ENCODE measurements at places on chromosomes 2 and 18.

DNA sequence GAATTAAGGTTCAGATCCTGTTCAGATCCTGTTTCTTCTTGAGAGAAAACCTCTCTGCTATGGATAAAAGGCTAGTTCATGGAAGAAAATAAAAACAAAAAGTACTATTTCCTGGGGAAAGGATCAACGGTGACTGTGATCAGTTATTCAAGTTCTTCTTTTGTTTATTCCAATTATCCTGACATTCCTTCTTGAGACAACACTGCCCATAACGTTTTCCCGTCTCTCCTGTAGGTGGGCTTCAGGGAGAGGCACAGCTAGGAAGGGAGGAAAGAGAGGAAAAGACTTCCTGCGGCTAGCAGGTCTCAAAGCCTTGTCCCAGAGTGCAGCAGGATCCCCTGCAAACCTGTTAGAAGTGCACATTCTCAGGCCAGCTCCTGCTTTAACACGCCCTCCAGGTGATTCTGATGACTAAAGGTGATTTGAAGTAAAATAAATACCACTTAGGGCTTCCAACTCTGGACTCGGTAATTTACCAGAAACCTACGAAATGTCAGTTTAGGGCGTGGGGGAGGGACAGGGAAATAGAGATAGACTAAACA, 4.5 kb upstream of the FHL2 start:
- DNase-seq, result no peak

- DNase-seq, result no peak
Measured at GRCh38 chr2:235034265-235035118, 82.7 kb downstream of the SH3BP4 start.

DNA sequence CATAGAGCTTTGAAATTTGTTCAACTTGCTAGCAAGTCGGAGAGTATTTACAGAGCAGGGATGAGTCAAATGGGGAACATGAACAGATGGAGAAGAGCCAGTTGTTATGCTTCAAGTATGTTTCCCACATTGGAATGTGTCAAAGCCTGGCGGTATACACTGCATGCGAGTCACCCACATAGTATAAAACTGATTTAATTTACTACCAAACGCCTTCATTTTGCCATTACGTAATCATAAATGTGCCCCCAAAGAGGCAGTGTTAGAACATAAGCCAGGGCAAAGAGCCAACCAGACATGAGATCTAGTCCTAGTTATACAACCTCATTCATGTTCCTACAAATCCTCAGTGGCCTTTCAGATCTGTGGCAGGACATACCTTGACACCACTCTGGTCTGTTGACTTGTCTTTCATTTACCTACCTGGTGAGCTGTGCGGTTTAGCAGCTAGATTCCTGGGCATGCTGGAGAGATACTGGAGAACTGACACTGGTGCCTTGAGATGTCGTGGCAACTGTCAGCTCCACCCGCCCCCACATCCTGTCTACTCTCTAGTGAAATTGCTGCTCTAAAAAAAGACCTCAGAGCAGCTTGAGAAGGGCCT, 21.7 kb upstream of the NRP2 start:
- no peak for DNase-seq

- DNase-seq, result no peak
Measured at GRCh38 chr2:46674488-46674887, 195.1 kb downstream of the TMEM247 start.

DNA sequence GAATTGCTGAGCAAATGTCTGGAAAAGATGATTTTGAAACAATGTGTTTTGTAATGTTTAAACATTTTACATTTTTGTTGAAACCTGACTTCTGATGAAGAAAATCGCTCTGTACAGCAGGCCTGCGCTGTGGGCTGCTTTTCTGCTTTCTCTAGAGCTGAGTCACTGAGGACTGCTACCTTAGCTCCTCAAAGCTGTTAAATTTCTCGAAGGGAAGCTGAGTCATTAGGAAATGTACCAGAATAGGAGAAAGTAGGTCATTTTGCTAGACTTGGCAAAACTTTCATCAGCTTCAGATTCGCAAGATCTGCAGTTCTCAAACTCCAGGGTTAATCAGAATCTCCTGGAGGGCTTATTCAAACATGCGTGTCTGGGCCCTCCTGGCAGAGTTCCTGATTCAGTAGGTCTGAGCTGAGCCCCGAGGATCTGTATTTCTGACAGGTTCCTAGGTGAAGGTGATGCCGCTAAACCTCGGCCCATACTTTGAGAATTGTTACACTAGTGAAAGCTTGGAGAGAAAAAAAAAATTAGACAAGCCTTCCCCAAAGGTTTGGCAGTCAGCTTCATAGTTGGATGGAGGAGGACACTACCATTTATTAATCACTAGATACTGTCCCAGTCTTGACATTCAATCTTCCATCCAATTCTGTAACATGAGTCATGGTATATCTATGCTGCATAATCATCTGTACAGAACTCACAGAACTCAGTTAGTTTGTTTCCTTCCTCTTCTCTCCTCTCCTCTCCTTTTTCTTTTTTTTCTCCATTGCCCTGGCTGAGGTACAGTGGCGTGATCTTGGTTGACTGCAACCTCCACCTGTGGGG, 297.6 kb downstream of the PARD3B start:
- peak; percentile 32 for DNase-seq

DNA sequence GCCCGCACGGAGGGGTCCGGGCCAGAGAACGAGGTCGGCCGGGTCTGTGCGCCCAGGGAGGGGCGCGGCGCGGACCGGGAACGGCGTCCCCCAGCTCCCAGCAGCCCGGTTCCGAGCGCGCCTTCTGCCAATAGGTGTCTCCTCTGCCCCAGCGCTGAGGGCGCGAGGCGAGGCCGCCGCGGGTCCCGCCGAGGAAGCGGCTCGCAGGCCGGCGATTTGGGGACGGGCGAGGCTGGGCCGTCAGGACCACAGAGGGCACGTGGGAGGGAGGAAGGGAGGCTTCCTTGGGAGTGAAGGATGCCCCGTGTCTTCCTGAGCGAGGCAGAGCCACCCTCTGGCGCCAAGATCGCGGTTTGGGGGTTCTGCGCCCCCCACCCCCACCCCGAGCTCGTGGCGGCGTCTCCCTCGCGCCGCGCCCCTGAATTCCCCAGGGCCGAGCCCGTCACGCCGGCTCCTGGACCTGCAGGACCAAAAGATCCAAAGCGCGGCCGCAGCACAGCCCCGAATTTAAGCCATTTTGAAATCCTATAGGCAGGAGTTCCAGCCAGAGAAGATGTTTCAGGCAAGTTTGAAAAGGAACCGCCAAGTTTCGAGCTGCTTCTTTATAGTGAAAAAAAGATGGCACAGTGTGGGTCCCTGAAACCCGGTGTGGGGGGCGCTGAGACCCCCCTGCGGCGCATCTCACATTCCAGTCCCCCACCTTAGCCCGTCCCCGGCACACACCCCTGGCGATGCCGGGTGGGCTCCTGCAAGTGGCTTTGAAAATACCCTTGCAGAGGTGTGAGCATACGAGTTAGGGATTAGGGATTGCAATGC, 909 bp downstream of the NFATC1 start:
- no peak for DNase-seq

DNA sequence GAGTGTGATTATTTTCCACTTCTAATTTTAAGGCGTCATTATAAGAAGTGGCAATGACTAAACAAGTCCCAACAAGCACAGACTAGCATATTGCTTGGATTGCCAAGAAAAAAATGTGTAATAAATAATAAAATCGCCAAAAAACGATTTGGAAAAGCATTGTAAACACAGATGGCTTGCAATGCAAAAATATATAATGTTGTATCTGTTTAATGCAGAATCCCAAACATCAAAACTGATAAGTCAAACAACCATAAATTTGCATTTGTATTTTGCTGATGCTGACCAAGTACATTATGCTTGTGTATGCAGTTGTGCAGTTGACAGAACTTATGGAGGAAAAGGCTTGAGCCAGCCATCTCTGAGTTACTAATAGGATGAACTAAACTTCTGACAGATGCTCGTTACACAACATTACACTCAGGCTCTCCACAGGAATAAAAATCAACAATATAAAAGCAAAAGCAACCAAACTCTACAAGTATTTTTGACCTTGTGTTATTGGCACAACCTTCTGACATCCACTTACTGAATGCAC, 68.1 kb downstream of the DNER start:
- DNase-seq, result no peak

GRCh38 chr2:219112651-219113338, 47.8 kb downstream of the NHEJ1 start:
- DNase-seq, result no peak

DNA sequence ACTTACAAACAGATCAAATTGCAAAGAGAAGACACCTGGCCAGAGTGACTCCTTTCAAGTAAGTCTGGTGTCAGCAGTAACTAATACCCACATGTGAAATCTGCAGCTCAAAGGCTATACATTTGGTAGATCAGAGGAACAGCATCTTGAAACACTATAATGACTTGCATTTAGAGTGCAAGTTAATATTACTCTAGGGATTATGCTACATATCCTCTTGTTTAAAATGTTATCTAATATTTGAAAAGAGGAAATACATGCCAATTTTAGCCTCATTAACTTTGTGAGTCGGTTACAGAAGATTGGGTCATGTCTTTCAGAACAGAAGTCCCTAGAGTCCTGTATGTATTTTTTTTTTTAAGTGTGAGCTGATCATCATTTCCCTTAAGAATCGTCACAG, 15.2 kb downstream of the LANCL1 start:
- DNase-seq, result no peak

DNA sequence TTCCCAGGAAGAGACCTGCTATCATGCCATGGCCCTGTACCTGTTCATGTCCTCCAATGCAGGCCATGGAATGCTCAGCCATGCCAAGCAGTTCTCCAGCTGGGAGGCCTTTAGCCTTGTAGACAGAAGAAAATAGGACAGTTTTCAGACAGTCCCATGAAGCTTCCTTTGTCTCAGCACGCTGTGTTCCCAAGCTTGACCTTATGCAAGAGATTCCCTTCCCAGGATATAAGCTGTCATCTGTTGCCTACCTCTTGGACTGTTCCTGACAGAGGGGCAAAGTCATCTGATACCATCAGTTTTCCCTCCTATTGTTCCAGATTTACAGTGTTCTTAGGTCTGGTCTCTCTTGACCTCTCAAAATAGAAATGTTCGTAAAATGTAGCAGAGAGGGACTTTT, 96.6 kb upstream of the EML6 start:
- DNase-seq, result no peak

DNA sequence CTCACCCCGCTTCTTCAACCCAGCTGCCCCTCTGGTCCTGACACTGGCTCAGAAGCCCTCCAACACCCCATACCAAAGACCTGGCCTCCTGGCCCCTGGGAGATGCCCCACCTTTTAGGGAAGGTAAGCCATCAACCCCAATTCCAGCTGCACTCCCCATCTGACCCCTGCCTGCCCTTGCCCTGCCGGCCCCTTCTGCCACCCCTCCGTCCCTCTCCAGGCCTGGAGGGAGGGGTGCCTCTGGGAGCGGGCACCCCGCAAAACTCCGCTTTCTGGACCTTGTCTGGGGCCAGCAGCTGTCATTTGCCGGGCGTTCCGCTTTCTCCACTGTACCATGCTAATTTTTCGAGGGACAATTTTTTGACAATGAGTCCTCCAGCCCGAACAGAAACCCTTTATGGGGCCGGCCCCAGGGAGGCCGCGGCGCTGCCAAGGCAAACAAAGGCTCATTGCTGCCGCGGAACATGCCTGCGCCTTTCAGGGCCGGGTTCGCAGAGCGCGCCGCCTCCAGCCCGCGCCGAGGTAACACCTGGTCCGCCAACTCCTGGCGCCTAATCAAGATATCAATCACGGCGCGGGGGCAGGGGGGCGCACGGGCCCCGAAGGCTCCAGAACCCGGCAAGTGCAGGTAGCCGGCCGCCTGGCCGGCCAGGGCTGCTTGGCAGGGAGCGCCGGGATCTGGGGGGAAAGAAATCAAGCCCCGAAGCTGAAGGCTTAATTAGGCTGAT, 96.0 kb downstream of the INHBB start:
- DNase-seq, result no peak

DNA sequence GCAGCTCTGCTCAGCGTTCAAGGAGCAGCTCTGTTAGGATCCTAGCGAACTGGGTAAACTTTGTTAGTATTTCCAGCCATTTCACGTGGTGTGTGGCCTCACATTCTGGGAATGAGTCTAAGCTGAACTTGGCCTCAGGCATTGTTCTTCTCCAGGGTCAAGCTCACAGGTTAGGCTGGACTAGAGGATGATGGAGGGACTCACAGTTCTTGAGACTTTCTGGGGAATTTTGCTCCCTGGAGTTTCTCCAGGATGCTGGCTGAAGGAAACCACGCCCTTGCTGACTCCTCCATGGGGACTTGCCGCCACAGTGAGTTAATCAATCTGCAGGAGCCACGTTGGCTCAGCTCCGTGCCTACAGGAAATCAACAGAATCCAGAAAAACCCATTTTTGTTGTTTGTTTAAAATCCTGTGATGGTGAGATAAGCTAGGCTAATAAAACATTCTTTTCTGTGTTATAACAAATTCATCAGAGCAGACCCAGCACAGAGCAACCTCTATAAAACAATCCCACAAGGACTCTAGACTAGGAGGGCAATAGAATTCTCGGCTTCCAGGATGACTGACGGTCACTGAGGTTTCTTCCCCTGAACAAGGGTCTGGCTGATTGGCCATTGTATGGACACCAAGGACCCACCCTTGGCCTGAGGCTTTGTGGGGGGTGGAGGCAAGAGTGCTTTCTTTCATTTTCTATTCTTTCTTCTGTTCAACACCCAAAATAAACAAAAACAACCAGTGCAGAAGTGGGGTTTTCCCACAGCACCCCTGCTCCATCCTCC, 12.6 kb downstream of the CNDP1 start:
- no peak for DNase-seq

- DNase-seq, result no peak
Measured at GRCh38 chr2:109384308-109385271, 229.2 kb downstream of the SEPTIN10 start.

DNA sequence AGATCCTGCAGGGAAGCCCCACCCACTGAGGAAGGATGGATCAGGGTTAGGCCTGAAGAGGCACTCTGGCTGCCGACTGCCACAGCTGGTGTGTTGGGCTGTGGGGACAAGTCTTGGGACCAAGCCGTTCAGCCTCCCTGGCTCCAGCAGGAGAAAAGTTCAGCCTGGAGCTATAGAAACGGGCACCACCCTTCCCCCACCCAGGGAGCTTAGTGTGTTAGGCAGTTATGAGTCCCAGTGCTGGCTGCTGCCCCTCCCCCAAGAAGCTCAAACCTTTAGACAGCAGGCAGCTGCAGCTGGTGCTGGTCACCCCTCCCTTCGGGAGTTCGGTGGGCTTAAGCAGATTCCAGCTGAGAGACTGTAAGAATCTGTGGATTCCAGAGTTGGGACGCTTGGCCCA, 447.1 kb upstream of the HS6ST1 start:
- no peak for DNase-seq

- no peak for DNase-seq
Measured at GRCh38 chr18:53698907-53699306, 525.6 kb downstream of the MBD2 start.
